ENCODE measurements at places on chromosomes 3 and 15.

DNA sequence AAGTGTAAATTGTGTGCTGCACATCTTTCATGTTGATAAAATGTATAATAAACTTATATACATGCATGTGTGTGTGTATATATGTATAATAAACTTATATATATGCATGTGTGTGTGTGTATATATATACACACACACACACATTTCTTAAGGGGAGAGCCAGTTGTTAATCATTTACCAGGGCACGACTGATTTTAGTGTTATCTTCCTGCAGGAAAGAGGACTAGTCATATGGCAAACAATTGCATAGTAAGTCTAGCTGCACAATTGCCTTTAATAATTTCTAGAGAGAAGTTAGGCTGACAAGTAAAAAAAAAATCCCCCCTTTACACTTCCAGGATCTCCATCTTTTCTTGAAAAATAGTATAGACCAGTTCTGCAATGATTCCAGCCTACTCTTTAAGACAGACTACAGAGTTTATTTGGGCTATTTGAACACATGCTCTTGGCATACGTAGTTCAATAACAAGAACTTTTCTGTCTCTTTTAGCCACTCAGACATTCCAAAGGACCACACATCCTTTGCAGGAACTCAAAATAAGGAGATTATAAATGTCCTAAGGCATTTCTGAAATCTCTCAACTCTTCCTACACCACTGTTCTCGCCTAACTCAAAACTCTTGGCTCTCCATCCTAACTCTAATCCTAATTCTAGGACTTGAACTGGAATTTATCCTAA lies 163.6 kb upstream of the SETMAR start:
- DNase-seq = no peak

- DNase-seq = no peak
Observed at GRCh38 chr3:9331171-9331570, 31.7 kb upstream of the THUMPD3 start.

- no peak for DNase-seq
Observed at GRCh38 chr3:94643400-94643799, 580.5 kb downstream of the NSUN3 start.

DNA sequence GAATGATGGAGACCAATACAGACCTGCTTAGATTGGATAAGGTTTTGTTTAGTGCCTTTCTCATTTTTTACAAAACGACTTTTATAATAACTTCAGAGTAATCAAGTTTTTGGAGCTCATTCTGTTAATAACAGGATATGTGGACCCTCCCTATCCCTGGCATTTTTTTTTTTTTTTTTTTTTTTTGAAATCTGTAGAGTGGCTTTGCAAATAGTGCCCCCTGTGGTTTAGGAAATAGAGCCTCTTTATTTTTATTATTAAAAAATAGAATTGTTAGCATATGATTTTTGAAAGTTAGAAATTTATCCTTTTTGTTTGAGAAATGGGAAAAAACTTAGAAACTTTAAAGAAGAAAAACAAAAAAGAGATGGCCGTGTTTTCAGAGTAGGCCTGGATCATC lies 11.4 kb downstream of the SKIL start:
- DNase-seq = no peak

GRCh38 chr3:181709537-181710279 lies 2.0 kb upstream of the SOX2 start:
- no peak for DNase-seq

- DNase-seq = no peak
Observed at GRCh38 chr3:39133093-39133490, 20.3 kb downstream of the CSRNP1 start.

DNA sequence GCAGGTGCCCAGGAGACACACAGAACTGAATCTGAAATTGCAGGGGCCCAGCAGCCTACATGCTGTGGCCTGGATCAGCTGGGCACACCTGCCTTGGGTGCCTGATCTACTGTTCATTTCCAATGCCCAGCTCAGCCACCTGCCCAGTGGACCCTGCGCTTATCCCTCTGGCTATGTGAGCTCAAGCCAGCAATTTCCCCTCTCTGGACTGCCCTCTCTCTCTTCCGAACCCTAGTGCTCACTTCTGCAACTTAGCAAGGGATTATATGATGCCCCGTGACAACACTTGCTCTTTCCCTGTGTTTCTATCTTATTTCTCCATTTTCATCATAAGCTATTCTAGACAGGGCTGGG lies 276.0 kb downstream of the UACA start:
- no peak for DNase-seq

DNA sequence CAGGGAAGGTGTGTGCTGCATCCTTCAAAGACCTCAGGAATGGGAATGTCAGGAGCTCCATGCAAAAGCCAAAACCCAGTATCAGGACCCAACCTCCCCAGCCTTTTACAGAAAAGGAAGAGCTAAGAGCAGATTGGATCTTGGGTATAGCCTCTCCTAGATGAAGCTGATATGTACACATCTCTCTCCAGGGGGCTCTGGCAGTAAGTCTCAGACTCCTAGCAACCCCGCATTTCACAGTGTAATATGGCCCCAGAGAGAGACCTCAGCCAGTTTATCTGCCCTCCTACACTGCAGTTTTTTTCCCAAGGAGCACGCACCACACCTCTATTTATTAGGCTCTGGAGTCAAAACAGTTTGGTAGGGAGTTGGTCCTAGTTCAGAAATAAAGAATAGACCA lies 88.2 kb downstream of the RBPMS2 start:
- no peak for DNase-seq

DNA sequence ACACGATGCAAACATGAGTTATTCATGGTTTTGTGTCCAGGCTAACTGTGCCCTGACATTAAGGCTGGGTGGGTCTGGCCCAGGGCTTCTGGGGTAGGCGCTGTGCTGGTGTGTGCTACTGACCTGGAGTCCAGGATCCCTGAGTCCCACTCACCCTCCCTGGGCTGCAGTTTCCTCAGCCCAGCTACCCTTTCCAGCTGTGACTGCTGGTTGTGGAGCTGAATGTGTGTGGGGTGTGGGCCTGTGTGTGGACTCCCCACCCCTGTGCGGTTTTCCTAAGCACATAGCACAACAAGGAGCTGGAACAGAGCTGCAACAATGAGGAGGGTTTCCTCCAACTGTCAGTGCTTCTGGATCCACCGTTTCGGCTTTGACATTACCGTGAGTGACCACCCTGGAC lies 38.0 kb downstream of the SMAD3 start:
- DNase-seq = no peak

DNA sequence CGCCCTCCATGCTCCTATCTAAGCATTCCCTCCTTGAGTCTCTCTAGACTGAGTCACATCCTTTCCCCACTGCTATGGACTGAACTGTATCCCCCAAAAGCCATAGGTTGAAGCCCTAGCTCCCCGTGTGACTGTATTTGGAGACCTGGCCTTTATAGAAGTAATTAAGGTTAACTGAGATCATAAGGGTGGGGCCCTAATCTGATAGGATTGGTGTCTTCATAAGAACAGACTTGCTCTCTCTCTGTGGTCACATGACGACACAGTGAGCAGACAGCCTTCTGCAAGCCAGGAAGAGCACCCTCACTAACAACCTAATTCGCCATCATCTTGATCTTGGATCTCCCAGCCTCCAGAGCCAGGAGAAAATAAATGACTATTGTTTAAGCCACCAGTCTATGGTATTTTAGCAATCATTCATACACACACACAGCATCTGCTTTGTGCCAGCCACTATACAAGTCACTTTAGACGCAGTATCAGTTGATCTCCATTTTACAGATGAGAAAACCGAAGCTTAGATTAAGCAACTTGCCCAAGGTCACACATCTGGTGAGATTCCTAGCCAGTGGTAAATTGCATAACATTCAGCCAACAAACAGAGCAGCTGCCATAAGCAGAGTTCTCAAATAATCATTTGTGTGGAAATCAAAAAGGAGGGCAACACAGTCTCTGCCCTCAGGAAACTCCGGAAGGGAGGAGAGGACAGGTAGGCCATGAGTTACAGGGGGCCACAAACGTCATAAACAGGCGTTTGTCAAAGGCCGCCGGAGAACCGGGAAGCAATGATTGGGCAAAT lies 66.3 kb upstream of the HES1 start:
- DNase-seq = no peak

GRCh38 chr3:66335671-66336070 lies 114.9 kb downstream of the SLC25A26 start:
- no peak for DNase-seq

GRCh38 chr3:71074423-71074822 lies 509.1 kb downstream of the FOXP1 start:
- no peak for DNase-seq

DNA sequence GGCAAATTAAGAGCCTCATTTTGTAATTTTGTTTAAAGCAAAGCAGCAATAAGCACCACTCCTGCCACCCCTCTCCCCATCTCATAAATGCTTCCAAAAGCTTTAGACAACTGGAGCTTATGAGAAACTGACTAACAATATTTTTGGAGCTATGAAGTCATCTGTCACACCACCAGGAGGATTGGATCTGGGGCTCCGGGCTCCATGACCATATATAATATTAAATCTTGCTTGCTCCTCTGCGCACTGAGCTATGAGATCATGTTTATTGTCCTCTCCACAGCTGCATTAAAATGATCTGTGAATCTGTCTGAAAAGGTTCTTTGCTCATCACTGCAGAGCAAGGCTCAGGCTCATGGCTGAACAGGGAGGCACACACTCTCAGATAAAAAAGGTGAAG lies 323.7 kb downstream of the ZNF621 start:
- no peak for DNase-seq

DNA sequence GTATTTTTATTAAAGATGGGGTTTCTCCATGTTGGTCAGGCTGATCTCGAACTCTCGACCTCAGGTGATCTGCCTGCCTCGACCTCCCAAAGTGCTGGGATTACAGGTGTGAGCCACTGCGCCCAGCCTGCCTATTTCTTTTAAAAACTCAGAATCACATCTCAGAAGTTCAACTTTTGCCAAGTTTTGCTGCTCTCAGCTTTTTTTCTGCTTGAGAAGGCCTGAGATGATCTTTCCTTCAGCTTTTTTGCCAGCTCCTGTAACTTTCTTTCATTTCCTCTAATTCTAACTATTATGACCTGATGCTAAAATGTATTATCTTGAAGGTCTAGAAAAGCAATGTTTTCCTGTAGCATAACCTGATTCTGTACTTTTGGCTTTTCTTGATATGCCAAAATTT lies 9.6 kb upstream of the EHHADH start:
- no peak for DNase-seq
